ENCODE measurements at places on chromosomes 4 and X.

- no peak for DNase-seq
Measured at GRCh38 chr4:154417373-154417673, 74.3 kb downstream of the DCHS2 start.

- no peak for DNase-seq
Measured at GRCh38 chr4:110961066-110961465, 338.2 kb upstream of the PITX2 start.

DNA sequence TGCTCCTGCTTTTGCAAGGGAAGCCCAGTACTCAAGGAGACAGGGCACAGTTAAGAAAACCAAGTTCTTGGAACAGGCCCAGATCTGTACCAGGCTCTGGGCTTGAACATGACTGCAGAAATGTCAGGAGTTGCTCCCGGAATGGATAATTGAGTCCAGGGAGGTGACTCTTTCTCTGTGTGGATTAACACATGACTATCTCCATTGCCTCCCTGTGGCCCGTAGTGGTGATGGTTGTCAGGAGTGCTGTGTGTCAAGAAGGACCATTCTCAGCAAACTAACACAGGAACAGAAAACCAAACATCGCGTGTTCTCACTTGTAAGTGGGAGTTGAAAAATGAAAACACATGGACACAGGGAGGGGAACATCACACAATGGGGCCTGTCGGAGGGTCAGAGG is 39.9 kb downstream of the CCKAR start:
- DNase-seq = no peak

DNA sequence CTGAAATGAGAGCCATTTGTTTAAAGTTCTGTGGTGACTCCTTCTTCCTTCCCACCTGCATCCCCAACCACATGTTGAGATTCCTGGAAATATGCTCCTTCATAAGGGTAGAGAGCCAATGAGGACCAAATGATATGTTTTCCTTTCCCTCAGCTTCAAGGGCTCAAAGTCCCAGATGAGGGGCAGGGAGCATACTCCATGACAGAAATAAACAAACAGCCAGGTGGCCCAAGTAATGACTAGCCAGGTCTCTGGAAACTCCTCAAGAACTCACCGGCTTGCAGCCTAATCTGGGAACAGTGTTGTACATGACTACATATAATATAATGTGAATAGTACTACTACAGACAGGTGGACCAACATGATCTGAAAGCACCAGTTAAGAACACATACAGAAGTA is 392.3 kb downstream of the PACRGL start:
- DNase-seq = no peak

GRCh38 chr4:135032670-135033069 is 831.1 kb upstream of the PABPC4L start:
- DNase-seq = no peak

GRCh38 chrX:49202022-49202421 is 2.0 kb upstream of the SYP start:
- no peak for DNase-seq
